ENCODE measurements at places on chromosomes 5 and 9.

DNA sequence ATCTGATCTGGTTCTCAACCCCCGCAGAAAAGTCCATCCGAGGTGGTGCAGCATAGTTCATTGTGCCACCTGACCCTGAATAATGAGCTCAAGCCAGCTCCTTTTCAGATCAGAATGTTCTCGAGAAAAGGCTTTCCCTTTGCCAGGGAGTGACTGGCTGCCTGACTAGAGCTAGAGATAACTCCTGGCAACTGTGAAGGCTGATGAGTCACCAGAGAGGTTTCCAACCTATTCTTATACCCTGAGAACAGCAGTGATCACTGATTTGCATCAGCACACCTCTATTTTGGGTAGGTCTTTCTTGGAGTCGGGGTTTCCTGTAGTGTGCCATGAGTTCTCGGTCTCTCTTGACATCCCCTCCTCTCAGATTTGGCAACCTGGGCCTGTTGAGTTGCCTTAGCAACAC lies 127.9 kb downstream of the PIK3R1 start:
- no peak for DNase-seq

GRCh38 chr5:27516437-27516836 lies 478.1 kb upstream of the CDH9 start:
- DNase-seq, result no peak

DNA sequence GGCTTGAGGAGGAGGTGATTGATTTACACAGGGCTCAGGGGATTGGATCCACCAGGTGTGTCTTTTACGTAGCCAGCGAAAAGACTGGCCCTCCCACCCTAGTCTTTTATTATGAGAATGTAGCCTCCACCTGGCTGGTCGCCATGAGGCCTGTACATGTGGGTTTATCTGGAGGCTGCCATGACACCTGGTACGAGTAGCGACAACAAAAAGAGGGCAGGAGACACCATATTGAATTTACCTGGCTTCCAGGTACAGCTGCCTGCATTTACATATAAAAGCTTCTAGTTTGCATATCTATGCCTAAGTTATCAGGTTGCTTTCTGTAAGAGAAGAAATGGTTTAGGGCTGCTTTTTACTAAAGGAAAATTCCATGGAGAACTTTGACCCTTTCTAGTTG lies 1173.7 kb upstream of the SEMA6A start:
- DNase-seq, result no peak

DNA sequence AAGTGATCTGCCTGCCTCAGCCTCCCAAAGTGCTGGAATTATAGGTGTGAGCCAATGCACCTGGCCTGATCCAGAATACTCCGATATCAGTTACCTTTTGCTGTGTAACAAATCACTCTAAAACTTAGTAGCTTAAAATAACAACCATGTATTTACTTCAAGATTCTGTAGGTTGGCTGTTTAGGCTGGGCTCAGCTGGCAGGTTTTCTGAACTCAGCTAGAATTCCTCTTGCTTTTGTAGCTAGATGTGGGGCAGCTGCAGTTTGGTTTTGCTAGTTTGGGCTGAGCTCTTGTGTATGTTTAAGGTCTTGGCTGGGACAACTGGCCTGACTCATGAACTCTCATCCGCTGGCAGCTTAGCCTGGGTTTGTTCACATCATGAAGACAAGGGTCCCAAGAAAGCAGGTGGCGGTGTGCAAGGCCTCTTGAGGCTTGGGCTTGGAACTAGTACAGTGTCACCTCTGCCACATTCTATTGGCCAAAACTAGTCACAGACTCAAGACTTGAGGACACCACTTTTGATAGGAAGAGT lies 138.3 kb upstream of the SHB start:
- DNase-seq, result no peak

DNA sequence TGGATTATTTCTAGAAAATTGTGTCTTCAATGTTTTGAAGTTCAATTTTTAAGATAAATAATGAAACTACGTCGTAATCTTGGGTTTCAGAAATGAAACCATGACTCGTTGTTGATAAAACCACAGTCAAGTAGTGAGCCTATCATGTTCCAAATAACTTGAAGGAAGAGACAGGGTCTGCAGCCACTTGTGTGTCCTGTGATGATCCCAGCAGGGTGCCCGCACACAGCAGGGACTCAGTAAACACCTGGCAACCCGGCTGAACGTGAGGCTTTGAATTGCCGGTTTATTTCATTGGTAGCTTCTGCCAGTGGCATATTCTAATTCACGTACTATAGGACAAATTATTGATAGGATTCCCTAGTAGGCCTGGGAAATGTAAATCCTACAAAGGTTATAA lies 679.6 kb downstream of the IRX1 start:
- peak; percentile 39 for DNase-seq

- no peak for DNase-seq
These were observed 128.4 kb downstream of the PARP8 start for GRCh38 chr5:50794812-50795211.

- no peak for DNase-seq
These were observed 54.5 kb upstream of the EQTN start for GRCh38 chr9:27351438-27351837.

GRCh38 chr5:168226012-168226411 lies 65.4 kb upstream of the WWC1 start:
- no peak for DNase-seq

GRCh38 chr9:18857769-18858168 lies 175.2 kb downstream of the SAXO1 start:
- no peak for DNase-seq

- no peak for DNase-seq
These were observed 422.3 kb downstream of the EBF1 start for GRCh38 chr5:158677470-158677838.

GRCh38 chr9:18423791-18424531 lies 50.0 kb upstream of the ADAMTSL1 start:
- no peak for DNase-seq

- no peak for DNase-seq
These were observed 145.7 kb upstream of the DAB2 start for GRCh38 chr5:39570403-39571027.

GRCh38 chr9:91359734-91360470 lies 1.8 kb downstream of the AUH start:
- no peak for DNase-seq

Measured in NCI-H187 (cell line).